PC-3 (cell line): ENCODE measurements at places on chromosomes 3 and 15. TPM values are rescaled to one million over a fixed set of nuclear protein-coding genes. Genes with fewer than 3 reads are reported as not detected.

DNA sequence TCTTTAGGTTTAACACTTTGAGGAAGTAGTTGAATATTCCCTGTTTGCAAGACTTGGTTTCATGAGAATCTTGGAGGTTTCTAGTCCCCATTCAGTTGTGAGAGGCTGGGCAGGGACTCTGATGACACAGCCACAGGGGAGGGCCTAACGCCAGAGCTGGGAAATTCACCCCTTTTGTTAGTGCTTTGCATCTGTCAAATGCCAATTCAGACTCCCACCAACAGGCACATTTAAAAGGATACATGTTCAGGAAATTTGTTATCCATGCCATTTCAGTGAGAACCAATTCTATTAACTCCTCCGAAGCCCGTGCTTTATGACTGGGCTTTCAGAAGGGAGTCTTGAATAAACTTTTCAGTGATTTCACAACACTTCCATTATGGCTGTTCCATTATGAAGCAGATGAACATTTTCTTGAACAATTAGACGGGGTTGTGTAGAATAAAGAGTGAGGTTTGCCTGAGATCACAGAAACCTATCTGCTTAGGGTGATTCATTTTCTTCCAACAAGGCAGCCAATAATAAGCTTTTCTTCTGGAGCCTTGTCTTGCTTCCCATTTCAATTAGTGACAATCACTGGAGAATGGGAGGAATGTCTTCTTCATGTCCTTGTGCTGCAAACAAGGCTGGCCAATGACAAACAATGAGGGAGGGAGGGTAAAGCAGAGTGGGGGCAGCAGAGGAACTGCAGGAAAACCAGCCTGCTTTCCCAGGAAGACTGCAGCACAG lies 90.6 kb downstream of the SOX14 start:
- DNase-seq: no peak

- DNase-seq: no peak
Observed at GRCh38 chr15:85100186-85100937, 118.7 kb downstream of the PDE8A start.

The BOC gene
- 4.4 and 7.3 TPM in 2 replicates for total RNA-seq

GRCh38 chr3:158794936-158795518 lies 6.8 kb upstream of the MFSD1 start:
- peak; percentile 68 for DNase-seq

The ADGRG7 gene
- not detected in 2 replicates for total RNA-seq

The HGD gene
- 0.11 and 1.4 TPM in 2 replicates for total RNA-seq

DNA sequence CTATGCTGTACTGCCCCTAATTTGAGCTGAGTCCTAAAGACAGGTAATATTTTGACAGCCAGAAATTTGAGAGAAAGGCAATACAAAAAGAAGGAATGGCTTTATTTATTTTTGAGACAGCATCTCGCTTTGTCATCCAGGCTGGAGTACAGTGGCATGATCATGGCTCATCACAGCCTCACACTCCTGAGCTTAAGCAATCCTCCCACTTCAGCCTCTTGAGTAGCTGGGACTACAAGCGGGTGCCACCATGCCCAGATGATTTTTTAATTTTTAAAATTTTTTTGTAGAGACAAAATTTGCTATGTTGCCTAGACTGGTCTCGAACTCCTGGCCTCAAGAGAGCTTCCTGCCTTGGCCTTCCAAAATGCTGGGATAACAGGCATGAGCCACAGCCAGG lies 77.4 kb upstream of the SLC4A7 start:
- DNase-seq: no peak

DNA sequence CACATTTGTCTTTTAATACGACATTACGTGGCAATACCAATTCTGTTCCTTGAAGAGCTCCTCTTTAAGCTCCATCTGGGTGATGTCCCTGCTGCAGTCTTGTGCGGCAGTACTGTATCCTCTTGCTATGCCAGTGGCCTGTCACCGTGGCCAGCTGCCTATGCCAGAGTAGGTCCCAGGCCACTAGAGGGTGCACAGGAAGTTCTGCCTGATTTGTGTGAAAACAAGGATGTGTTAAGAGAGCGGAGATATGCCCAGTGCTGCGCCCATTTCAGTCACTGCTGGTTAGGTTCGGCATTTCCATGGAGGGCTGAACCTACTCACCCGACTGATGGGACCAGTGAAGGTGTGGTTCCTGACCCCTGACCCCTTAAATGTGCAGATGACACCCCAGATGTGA lies 25.2 kb downstream of the NIPA1 start:
- peak; percentile 59 for DNase-seq

DNA sequence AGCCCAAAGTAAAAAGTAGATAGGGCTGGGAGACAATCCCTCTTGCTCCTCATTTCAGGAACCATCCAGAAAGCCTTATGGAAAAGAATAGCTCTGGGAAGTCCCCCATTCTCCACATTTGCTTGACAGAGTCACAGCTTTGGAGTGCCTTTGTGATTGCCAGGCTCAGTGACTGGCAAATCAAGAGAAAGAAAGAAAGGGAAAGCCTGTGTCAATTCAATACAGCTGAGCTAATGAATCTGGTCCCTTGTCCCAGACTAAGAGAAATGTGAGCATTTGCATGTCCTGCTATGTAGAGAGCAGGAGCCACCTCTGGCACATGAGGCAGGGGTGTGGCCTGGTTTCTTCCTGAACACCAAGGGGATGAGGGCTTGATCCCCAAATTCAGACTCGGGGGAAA lies 14.9 kb upstream of the CTNNB1 start:
- no peak for DNase-seq

DNA sequence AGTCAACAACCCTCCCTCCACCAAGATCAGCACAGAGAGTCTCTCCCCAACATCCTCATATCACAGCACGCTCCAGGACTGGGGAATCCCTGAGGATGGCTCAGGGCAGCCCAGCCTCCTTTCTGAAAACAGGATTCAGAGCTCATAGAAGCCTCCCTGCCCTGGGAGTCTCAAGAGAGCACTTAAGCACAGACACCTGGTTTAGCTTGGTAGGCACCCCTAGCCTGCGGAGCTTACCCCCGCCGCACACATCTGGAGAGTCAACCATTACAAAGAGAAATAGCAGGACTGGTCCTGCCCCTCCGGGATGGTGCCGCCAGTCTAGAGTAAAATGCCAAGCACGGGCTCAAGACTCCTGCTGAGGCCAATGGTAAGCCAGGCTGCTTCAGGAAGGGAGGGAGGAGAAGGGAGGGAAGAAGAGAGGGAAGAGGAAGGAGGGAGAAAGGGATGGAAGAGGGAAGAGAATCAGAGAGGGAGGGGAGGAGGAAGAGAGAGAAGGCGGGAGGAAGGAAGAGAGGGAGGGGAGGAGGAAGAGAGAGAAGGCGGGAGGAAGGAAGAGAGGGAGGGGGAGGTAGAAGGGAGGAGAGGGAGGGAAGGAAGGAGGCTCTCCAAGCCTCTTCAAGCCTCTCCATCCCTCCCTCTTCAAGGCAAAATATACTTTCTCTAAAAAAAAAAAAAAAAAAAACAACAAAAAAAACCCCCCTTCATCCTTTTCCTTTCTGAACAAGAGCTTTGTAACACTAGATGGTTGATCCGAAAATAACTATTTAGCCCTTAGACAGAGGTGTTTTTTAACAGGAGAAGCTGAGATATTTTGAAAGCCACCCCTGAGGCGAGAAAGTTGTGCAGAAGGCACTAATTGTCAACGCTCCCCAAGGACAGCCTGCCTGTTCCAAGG lies 278.6 kb upstream of the TLE3 start:
- DNase-seq: no peak

- DNase-seq: peak; percentile 99
Observed at GRCh38 chr3:156675830-156676767, 1.7 kb downstream of the TIPARP start.

DNA sequence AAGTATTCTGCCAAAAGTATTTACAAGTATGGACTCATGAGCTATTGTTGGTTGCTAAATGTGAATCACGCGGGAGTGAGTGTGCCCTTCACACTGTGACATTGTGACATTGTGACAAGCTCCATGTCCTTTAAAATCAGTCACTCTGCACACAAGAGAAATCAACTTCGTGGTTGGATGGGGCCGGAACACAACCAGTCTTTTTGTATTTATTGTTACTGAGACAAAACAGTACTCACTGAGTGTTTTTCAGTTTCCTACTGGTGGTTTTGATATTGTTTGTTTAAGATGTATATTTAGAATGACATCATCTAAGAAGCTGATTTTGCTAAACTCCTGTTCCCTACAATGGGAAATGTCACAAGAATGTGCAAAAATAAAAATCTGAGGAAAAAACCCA lies 30.3 kb downstream of the SYNM start:
- peak; percentile 70 for DNase-seq
